ENCODE measurements at places on chromosomes 6 and 20.

DNA sequence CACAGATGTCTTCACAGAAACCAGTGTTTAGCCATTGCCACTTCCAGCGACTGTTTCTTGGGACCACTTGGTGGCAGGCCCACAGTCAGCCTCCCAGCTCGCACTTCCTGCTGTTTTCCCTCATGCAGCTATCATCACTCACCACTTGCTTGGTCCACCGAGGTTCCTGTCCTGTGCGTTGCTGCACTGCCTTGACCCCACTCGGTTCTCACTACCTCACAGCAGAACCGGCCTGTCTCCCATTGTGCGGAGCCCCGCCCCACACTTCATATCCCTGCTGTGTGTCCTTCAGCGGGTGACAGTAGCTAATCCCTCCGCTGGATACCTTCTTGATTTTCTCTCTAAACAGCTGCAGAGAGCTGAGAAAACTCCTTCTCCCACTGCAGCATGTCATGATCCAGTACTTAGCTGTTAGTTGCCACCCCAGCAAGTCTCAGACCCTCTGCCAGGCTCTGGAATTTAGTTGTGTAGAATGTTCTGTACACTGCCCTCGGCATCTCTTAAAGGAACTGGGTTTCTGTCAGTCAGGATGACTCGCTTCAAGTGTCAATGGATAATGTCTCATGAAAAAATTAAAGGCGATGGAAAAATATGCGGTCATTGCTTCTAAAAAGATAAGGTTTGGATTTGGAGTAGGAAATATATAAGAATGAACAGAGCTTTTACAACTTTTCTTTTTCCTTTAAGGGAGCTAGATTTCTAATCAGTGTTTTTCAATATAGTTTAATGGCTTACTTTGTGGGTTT, 208.0 kb downstream of the FARS2 start:
- no peak for DNase-seq

DNA sequence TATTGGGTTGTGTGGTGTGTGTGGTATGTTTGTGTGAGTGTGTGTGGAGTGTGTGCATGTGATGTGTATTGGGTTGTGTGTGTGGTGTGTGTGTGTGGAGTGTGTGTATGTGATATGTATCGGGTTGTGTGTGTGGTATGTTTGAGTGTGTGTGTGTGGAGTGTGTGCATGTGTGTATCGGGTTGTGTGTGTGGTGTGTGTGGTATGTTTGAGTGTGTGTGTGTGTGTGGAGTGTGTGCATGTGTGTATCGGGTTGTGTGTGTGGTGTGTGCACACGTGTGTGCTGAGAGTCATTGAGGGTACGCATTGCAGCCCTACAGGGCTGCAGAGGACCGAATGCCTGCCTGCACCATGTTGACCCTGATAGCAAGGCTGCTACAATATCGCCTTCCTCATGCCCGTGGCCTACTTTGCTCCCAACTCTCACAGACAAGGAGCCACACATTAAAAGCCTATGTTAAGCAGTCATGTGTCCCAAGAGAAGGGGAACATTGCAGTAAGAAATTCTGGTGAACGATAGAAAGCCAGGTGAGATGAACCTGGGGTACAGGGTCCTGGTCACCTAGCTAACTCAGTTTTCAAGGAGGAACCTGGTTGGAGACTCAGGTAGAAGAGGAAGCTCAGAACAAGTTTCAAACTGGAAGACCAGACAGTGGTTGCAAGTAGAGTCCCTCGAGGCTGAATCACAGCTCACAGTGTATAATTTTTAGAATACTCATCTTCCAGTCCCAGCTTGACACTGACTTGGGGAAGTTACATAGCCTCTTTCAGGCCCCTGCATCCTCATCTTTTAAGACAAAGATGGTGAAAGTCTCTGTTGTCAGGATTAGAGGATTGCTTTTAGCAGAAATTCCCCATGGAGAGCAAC, 45.7 kb upstream of the TMEM170B start:
- DNase-seq, result no peak

- DNase-seq, result no peak
Measured at GRCh38 chr6:36751091-36751490, 53.5 kb downstream of the RAB44 start.

DNA sequence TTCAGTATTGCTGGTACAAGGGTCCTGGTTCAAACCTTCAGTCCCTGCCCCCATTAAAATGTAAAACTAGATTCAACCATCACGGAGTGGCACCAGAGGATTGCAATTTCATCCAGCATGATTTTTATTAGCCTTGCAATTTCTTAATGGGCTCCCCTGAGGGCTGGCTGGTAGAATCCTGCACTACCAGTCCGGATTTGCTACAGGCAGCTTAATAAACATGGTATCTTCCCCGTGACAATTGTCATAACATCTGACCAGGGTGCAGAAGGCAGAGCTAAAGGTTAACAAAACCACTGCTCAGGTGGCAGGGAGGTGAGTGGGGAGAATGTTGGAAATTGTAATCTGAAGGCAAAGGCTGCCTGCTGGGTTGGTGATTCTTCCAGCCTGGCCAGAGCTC, 94.5 kb downstream of the PKHD1 start:
- no peak for DNase-seq

GRCh38 chr20:52993076-52993475, 20.9 kb downstream of the TSHZ2 start:
- no peak for DNase-seq

- DNase-seq, result no peak
Measured at GRCh38 chr6:44133003-44133931, 5.9 kb downstream of the TMEM63B start.

DNA sequence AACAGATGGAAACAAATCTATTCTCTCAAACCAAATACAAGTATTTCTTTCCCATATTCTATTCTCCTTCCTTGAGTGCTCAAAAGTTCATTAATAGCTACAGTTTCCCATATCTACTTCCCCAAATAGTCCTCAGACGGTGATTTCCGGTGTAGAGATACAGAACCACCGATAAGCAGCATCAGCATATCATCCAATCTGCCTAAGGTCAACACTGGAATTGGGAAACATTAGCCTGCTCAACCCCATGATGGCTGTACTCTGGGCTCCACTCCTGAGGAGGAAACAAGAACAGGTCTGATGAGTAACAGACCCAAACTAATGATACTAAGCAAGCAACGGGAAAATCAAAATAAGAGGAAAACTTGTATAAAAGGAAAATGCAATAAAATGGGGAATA, 115.6 kb downstream of the EPB41L2 start:
- DNase-seq, result no peak

GRCh38 chr6:36038120-36038876, 10.7 kb downstream of the MAPK14 start:
- no peak for DNase-seq

DNA sequence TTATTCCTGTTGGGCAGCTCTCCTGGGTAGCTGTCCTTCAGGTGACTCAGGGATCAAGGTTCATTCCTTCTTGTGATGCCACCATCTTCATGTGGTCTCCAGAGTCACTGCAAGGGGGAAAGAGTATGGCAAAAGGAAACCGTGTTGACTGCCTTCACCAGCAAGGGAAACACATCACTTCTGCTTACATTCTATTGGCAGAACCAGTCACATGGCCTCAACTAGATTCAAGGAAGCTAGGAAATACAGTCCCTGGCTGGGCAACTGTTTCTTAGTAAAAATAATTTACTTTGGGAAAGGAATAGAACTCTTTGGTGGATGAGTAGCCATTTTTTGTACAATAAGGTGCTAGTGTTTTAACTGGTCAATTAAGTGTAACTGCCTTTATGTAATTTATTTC, 5.3 kb downstream of the ANKRD6 start:
- no peak for DNase-seq

GRCh38 chr6:2877960-2878359, 25.1 kb downstream of the SERPINB9 start:
- no peak for DNase-seq

GRCh38 chr20:32216179-32217142, 8.8 kb downstream of the POFUT1 start:
- DNase-seq, result no peak

DNA sequence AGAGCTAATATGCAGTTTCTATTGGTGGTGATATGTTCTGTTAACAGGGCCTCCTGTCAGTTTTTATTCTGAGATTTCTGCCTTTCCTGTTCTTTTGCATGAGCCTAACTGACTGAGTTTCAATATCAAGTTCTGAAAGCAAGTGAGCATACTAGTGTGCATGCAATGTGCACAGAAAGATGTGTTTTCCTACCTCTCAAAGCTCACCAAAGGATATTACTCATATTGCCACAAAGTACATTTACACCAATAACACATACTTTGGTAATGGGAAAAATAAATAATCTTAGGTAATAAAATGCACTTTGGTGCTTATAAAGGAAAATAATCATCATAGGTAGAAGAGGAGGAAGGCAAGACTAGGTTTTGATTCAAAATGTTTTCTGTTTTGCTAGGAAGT, 195.0 kb downstream of the KHDC1L start:
- DNase-seq, result no peak

GRCh38 chr6:119966484-119966883, 616.9 kb upstream of the MAN1A1 start:
- peak; percentile 11 for DNase-seq

DNA sequence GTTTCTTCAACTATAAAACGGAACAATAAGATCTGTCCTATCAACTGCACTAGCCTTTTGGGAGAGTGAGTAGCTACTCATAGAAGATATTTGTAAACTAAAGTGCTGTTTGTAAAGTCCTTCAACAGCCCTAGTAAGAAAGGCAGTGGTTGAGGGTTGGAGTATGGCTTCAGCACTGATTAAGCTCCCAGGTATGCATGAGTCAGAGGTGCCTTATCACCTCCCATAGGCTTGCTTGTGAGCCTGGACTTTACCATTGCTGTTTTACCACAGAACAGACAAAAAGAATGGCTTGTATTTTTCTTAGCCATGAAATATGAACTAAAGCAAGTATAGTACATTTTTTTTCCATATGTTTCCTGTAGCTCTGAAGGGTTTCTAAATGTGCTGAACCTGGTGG, 44.1 kb downstream of the SAMD3 start:
- DNase-seq, result no peak

DNA sequence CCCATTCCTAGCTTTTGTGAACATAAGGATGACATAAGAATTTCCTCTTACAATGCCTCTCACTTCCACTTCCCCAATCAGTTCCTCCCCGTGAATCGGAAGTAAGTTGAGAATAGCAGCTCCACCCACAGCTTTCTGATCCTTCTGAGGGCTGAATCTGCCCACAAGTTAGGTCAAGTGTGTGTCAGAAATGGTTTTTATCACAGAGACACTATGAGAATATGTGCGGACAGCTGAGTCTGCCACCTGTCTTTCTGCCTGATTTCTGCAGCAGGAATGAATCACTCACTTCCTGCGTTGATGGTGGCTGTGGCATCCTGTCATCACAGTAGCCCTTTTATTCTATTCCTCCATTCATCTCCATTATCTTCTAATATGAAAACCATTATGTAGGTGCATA, 70.2 kb downstream of the RIN2 start:
- peak; percentile 16 for DNase-seq

Measured in stimulated activated CD4-positive, alpha-beta T cell treated with anti-CD3 and anti-CD28 coated beads, Interleukin-15, amount 100 ng/mL, for 48 hours (primary cell).